ENCODE measurements at places on chromosomes 11 and 22.

- no peak for DNase-seq
These were observed 39.1 kb downstream of the TCIRG1 start for GRCh38 chr11:68077617-68078582.

- no peak for DNase-seq
These were observed 546.8 kb downstream of the BUD13 start for GRCh38 chr11:116225784-116226585.

DNA sequence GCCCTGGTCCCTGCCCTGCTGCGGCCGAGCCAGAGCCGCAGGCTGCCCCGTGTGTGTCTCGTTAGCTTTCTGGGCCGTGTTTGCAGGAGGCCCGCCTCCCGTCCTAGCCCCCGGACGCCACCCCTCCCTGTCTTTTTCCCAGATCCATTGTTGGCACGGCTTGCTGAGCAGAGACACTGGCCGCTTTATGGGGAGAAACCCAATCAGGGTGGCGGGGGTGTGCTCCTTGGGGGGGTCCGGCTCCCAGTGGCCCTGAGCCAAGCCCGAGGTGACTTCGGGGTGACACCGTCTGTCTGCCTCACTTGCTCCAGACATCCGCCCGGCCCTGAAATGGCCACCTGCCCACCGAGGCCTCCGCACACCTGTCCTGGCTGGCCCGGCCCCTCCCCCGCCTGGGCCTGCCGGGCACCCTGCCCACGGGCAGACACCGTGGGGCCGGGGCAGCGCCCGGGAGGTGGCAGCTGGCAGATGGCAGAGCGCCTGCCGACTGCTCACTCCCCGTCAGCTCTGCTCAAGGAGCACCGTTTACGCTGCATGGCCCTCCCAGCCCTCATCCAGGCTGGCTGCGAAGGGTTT, 43.1 kb upstream of the PPARA start:
- no peak for DNase-seq

GRCh38 chr11:69234740-69235710, 58.9 kb upstream of the MYEOV start:
- DNase-seq, result no peak

GRCh38 chr22:41366323-41367029, 15.3 kb upstream of the TEF start:
- no peak for DNase-seq

DNA sequence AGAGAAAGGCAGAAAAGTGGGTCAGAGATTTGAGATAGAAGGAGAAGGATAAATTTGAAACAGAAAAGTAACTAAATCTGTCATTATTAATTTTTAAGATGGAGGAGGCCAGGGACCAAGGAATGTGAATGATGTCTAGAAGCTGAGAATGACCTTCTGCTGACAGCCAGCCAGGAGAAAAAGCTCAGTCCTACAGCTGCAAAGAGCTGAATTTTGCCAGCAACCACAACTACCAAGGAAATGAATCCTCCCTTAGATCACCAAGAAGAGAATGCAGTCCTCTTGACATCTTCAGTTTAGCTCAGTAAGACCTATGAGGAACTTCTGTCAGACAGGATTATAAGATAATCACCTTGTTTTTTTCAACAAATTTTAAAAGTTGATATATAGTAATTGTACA, 538.2 kb downstream of the LRRC4C start:
- DNase-seq, result no peak

- no peak for DNase-seq
These were observed 162.8 kb downstream of the SHANK2 start for GRCh38 chr11:71089571-71089970.

GRCh38 chr11:38182126-38182866, 1584.3 kb upstream of the RAG2 start:
- no peak for DNase-seq

- DNase-seq, result no peak
These were observed 21.5 kb downstream of the C11orf58 start for GRCh38 chr11:16759857-16760508.

DNA sequence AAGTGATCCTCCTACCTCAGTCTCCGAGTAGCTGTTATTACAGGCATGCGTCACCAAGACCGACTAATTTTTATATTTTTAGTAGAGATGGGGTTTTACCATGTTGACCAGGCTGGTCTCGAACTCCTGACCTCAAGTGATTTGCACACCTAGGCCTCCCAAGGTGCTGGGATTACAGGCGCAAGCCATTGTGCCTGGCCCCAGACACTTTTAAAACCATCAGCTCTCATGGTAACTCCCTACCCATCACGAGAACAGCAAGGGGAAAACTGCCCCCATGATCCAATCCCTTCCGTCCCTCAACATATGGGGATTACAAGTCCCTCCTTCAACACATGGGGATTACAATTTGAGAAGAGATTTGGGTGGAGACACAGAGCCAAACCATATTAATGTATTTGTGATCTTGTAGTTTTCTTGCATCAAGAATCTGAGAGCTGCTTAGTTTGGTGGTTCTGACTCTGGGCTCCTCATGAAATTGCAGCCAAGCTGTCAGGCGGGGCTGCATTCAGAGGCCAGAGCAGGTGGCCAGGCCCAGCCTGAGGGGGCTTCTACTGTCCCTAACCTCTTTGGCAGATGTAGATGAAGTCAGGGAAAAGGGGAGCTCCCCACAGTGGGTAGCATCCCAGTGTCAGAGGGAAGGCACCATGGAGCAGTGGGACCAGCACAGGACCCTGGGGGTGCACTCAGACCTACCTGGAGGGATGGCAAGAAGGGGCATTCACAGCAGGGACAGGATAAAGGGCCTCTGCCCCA, 31.2 kb upstream of the PRAME start:
- DNase-seq, result no peak

GRCh38 chr11:78806214-78807004, 231.7 kb upstream of the NARS2 start:
- DNase-seq, result no peak

DNA sequence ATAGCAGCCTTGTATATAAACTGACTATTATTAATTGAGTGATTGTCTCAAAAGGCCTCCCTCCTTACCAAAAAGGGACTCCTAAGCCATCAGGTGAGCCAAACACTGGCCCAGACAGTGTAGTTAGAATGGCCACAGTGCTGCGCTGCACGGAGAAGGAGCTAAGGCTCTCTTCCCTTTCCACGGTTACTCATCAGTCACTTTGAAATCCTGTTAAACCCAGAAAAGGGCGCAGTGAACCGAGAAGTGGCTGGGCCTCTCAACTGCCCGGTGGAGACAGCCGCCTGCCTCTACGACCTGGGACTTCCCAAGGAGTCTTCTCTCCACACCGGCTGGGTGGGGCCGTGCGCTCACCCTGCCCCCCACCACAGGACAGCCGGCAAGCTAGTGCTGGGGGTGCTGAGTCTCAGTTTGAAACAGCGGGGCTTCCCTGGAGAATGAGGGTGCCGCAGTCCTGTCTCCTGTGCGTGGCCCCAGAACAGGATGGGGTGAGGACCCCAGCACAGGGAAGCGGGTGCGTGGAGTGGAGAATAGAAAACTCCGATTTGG, 1.3 kb downstream of the MYH9 start:
- DNase-seq, result peak; percentile 68

- no peak for DNase-seq
These were observed 67.7 kb downstream of the SEZ6L start for GRCh38 chr22:26236991-26237390.

DNA sequence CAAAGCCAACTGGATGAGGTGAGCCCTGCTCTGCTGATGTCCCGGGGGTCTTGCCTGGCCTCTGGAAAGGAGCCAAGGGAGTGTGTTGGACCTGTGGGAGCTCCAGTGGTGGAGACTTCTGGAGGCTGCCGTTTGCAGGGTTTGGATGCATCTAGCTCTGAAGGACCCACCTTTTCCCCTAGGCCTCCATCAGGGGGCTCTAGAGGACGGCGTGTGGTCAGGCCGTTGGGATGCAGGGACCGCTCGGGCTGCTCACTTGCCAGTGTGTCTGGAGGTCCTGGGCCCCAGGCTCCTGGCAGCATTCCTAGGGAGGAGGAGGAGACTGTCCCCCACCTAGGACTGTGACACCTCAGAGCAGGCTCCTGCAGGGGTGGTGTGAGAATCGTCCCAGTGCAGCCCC, 58.3 kb downstream of the PRDM11 start:
- no peak for DNase-seq

DNA sequence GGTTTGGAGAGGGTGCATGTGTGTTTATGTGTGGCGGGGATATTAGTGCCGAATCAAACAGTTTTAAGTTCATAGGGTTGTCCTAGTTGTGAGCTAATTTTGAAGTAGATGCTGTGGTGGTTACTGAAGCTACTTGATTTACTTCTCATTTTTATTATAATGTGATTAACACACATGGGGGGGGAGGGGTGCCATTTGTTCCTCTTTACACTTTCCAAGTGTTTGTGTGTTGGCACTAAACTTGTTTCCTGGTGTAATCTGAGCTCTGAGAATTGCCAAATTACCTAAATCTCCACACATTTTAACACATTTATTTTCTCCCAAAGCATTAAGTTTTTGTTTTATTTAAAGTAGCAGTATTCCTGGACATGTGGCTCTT, 60.1 kb downstream of the ZNRF3 start:
- DNase-seq, result no peak

DNA sequence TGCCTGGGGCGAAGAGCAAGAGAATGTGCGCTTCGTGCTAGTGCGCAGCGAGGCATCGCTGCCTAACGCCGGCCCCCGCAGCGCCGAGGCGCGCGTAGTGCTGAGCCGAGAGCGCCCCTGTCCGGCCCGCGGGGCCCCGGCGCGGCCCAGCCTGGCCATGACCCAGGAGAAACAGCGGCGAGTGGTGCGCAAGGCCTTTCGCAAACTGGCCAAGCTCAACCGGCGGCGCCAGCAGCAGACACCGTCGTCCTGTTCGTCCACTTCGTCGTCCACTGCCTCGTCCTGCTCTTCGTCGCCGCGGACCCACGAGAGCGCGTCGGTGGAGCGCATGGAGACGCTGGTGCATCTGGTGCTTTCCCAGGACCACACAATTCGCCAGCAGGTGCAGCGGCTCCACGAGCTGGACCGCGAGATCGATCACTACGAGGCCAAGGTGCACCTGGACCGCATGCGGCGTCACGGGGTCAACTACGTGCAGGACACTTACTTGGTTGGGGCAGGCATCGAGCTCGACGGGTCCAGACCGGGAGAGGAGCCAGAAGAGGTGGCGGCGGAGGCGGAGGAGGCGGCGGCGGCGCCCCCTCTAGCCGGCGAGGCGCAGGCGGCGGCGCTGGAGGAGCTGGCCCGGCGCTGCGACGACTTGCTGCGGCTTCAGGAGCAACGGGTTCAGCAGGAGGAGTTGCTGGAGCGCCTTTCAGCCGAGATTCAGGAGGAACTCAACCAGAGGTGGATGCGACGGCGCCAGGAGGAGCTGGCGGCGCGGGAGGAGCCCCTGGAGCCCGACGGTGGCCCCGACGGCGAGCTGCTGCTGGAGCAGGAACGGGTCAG, 1.0 kb downstream of the RASSF10 start:
- peak; percentile 5 for DNase-seq

DNA sequence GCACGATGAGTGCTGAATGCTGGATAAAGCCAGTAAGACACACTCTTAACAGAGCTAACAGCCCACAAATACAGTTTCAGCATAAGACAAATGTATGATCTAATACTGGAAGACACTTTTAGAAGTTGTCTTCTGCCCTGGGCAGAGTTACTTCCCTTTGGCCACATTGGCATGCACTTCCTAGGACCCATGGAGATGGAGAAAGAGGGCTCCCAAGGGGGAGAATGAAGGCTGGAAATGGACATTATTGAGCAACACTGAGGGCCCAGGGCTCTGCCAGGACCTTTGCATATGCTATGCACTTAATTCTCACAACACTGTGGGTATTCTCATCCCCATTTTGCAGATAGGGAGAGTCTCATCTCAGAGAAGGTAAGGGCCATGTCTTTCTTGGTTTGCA, 123.1 kb downstream of the ADAMTS15 start:
- no peak for DNase-seq

DNA sequence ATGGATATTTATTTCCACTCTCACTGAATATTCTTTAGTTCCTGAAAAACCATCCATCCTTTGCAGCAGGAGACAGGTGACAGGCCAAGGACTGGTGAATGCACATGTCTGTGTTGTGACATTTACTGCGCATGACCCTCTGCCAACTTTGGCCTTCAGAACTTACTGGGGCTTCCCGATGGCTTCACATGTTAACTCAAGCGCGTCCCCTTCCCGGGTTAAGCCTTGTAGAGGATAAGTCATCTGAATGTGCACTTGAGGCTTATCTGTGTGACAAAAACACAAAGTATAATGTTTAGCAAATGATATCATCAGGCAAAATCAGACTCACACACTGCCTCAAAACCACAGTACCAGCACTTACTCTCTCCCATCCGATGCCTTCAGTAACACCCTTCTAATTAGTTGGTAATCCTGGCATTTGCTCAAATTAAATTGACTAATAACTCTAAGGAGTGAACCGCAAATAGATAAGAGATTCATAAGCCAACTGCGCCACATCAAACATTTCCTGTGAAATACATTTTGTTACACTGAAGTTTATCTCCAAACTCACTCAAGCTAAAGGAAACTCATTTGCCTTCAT, 286.4 kb downstream of the CADM1 start:
- no peak for DNase-seq

DNA sequence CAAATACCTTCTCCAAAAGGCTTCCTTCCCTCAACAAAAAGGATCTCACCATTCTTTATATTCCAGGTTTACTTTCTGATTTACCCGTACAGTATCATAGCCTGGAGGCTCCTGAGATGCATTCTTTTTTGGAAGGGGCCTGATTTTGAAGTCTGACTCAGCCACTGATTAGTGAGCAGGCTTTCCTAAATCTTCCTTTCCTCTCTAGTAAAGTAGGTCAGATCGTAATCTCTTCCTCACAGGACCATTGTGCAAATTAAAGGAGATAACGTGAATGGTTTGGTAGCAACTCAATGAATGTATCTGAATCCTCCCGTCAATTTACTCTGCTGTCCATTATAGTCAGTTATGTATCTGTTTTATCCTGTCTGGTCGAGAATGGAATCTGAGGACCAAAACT, 227.7 kb upstream of the ANO5 start:
- no peak for DNase-seq

DNA sequence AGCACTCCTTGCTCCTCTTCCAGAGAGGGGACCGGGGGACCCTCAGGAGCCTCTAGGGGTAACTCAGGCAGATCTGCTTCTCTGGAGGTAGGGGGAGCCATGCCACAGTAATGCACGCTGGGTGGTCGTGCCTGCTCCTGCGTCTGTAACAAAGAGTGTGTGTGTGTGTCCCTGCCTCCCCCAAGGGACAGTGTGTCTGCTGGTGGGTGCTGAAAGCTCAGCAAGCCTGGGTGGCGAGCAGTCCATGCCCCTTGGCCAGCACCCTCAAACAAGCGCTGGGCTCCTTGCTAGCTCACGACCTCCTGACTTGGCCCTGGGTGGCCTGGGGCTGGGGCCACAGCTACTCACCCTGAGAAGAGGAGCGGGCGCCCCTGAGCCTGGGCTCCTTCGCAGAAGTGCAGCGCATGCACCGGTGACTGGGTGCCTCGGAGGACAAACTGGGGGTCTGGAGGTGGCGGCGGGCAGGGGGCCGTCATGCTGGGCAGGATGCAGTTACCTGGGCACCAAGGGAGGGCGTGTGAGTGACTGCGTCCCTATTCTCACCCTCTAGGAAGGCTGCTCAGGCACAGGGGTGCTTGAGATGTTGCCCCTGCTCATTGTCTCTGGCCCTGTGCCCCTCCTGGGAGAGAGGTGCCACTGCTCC, 33.7 kb downstream of the GNB1L start:
- DNase-seq, result no peak

- no peak for DNase-seq
These were observed 24.5 kb downstream of the PISD start for GRCh38 chr22:31637447-31637890.
